Stimulated activated CD4-positive, alpha-beta T cell treated with anti-CD3 and anti-CD28 coated beads, Interleukin-15, amount 100 ng/mL, for 1 hour (primary cell): ENCODE measurements at places on chromosomes 16 and 17.

GRCh38 chr16:73949574-73950320 lies 346.9 kb upstream of the PSMD7 start:
- DNase-seq: no peak

DNA sequence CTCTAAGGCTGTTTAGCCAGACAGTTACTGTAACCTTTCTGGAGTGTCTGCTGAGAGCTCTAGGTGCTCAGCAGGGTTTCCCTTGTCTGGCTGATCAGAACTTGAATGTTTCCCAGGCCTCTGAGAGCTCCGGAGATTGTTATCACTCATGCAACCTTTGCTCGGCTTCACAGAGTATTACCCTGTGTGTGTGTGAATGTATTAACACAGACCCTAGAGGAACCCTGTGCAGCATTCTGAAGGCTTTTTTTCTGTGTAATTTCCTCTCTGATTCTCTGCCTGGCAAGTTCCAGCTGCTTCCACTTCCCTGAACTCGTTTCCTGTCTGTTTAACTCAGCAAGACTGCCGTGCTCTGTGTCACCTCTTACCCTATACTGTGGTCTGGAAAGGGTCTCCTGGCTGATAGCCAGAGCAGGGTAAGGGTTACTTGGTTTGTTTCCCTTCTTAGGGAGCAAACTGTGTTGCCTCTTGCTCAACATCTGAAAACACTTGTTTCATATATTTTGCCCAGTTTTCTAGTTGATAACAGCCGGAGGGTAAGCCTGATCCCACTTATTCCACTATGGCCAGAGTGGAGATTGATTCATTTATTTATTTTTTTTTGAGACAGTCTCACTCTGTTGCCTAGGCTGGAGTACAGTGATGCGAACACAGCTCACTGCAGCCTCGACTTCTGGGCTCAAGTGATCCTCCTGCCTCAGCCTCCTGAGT lies 21.7 kb downstream of the PRMT7 start:
- no peak for DNase-seq

GRCh38 chr17:9575381-9576101 lies at the start of gene STX8:
STX8 (minus strand) TSS chr17:9575820; CDS start chr17:9575808, 12 bp downstream.
- peak; percentile 50 for DNase-seq

- DNase-seq: no peak
These were observed 50.7 kb downstream of the CFDP1 start for GRCh38 chr16:75382611-75383010.

GRCh38 chr17:43888548-43888947 lies 18.8 kb downstream of the MPP2 start:
- no peak for DNase-seq

DNA sequence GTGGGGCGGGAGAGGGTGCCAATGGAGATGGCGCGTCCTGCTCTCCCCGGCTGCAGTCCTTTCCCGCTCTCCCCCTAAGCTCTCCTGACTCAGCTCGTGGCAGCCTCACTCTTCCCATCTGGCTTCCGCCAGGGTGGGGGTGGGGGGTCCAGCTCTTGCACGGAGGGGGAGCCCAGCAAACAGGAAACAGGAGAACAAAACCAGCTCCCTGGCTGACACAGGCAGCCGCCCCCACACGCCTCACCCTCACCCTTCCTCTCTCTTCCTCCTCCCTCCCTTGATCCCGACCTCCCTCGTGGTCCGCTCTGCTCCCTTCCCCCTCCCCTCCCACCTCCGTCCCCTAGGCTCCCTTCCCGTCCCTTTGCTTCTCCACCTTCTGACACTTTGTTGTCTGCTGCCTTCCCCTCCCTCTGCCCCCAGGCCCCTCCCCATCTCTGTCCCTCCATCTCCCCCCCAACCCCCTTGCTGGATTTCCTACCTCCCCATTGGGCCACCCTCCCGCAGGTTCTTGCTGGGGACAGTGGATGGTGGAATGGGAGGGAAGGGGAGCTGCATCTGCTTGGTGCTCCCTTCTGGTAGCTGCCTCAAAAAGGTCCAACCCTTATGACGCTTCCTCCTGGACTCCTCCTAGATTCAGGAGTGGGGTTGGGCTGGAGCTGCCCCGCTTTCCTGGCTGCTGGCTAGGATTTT lies 23.7 kb downstream of the ARHGAP23 start:
- DNase-seq: no peak

DNA sequence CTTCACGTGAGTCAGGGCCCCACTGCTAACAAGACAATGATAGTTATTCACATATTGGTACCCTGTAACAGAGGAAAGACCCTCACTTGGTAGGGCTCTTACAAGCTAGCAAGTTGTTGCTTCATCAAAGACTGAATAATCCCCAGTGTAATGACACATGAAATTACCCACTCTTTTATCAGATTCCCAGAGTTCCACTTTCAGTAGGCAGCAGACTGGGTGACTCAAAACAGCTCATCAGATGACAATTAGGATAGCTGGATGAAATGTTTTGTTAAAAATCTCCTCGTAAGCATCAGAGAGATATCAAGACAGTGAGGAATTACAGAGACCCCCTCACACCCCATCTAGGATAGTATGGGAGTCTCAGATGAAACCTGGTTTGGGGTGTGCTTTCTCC lies 6.8 kb upstream of the OR1E2 start:
- DNase-seq: no peak

GRCh38 chr17:36944553-36944952 lies 4.2 kb upstream of the AATF start:
- DNase-seq: no peak

- no peak for DNase-seq
These were observed 6.1 kb downstream of the SSTR5 start for GRCh38 chr16:1078579-1079021.

DNA sequence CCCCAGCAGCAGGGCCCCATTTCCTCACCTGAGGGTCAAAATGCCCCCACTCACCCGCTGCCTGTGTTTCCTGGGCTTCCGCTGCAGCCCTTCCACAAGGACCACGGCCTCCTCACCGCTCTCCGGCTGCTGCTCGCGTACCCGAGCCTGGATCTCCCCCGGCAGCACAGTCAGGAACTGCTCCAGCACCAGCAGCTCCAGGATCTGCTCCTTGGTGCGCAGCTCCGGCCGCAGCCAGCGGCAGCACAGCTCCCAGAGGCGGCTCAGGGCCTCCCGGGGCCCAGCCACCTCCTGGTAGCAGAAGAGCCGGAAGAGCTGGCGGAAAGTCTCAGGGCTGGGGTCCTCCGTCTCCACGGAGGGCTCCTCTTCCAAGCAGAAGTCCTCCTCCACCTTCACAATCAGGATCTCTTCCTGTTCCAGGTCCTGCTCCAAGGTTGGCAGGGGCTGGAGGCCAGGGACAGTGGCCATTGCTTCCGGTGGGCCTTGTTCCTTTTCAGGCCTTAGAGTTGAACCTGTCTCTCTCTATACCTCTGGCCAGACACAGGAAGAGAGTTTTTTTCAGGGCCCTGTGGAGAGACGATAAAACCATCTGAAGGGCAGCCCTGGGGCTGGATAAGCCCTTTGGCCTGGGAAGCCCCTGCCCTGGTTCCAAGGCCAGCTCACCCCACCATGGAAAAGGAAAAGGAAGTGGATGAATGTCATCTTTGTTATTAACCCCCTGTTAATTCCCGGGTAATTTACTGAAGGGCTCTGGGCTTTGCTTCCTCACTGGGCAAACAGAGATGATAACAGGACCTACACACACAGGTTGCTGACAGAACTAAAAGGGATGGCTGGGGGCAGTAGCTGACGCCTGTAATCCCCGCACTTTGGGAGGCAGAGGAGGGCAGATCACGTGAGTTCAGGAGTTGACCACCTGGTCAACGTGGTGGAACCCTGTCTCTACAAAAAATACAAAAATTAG lies 1.2 kb downstream of the ZNF500 start:
- DNase-seq: no peak
